ENCODE measurements at places on chromosomes 3 and 15. TPM values are rescaled to one million over a fixed set of nuclear protein-coding genes. Genes with fewer than 3 reads are reported as not detected.

The IMPG2 gene
- total RNA-seq = not detected

The MNS1 gene
- total RNA-seq = 1.3 TPM

The SLC9C1 gene
- total RNA-seq = not detected

The FEZF2 gene
- not detected for total RNA-seq
